ENCODE measurements at places on chromosomes 16 and 17.

- no peak for ATAC-seq
These were observed 28.8 kb downstream of the RNF43 start for GRCh38 chr17:58388302-58389190.

DNA sequence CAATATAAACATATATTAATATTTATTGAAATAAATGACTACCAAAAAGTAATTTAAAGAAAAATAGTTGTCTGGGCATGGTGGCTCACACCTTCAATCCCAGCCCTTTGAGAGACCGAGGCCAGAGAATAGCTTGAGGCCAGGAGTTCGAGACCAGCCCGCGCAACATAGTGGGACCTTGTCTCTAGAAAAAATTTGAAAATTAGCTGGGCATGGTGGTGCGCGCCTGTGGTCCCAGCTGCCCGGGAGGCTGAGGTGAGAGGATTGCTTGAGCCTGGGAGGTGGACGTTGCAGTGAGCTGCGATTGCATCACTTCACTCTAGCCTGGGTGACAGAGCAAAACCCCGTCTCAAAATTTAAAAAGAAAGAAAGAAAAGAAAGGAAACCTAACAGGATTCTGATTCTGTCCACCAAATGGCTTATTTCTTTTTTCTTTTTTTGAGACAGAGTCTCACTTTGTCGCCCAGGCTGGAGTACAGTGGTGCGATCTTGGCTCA is 3.4 kb upstream of the BPTF start:
- ATAC-seq, result no peak

DNA sequence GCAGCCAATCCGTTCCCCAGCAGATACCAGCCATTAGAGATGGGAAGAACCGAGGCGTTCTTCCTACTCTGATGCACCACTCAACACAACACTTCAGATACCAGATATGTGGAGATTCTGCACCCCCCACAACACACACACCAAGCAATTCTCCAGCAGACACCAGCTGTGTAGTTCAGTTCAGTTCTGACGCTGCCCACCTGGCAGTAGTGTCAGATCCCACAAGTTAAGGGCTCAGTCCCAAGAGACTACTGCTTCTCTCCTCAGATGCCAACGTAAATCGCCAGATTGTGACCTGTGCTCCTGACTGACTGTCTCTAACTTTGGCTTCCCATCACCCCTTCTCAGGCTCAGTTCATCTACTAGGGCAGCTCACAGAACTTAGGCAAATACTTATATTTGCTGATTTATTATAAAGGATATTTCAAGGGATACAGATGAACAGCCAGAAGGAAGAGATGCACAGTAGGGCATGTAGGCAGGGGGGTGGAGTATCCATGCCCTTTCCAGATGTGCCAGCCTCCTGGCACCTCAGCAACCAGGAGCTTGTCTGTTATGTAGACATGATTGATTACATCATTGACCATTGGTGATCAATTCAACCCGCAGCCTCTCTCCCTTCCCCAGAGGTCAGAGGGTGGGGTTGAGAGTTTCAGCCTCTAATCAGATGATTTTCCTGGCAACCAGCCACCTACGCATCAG is 110.6 kb downstream of the PRKCA start:
- ATAC-seq, result no peak

DNA sequence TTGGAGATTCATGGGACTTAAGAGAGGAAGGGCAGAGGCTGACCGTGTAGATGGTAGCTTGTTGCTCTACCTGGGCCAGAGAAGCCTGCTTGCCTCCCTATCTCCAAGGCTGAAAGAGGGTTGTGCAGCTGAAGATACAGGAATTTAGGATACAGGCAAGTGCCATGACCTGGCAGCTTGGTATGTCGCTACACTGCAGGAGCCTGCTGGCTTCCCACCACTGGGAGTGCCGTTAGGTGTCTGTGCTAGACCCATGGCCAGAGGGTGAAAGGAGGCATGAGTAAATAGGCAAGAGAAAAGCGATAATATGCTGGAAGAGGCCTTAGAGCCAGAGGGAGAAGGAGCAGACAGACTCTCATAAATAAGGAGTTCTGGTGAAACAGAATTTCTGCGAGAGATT is 10.6 kb downstream of the NAA60 start:
- no peak for ATAC-seq

DNA sequence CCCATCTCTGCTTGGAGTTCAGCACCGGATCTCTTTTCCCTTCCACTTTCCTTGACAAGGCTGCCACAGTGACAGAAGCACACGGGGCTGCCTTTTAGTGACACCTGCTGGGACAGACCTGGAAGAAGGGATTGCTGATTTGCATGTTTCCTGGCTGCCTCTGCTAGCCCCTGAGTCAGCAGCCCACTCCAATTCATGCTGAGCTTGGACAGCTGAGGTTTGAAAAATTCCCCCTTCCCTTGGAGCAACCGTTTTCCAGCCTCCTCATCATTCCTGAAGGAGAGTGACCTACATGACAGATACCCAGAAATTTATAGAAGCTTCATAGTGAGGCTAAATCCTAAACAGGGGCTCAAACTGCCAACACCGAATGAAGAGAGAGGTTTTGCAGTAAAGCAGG is 18.8 kb upstream of the RBL2 start:
- ATAC-seq, result no peak

DNA sequence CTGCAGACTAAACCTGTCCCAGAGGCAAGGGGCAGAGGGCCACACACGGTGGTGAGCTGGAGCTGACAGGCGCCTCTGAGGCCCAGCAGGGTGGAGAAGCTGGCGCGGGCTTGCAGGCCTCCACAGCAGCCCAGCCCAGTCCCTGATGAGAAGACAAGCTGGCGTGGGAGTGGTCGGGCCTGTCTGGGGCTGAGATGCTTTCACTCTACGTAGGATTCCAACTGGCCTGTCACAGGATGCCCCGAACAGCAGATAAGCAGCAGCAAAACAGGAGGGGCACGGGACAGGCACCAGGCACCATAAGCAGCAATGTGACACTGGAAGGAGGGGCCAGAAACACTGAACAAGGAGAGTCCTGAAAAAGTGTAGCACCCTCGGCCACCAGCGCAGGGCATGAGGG is 40.1 kb downstream of the PEMT start:
- ATAC-seq, result no peak

DNA sequence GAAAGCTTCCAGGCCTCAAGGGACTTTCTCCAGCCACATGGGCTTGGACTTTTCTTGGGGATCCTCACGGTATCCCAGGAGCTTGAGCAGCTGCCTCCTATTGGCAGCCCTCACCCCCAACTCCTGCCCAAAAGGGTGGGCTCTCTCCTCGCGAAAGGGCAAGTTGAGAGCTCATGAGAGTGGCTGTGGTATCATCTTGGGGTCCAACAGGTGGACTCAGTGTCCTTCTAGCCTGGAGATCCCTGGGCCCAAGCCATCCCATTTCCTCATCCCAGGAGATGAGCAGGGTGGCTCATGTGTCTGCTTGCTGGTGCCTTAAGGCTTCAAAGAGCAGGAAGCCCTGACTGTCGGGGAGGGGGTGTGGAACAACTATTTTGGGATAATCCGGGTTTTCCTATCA is 17.7 kb downstream of the TBX4 start:
- no peak for ATAC-seq

DNA sequence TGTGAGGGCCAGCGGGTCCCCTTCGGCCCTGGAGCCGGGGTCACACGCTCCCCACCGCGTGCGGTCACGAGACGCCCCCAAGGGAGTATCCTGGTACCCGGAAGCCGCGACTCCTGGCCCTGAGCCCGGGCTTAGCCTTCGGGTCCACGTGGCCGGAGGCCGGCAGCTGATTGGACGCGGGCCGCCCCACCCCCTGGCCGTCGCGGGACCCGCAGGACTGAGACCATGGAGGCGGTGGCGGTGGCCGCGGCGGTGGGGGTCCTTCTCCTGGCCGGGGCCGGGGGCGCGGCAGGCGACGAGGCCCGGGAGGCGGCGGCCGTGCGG is at the start of gene NAGLU:
Gene NAGLU (plus strand): TSS at position 194 of the 324 bp plus-strand sequence. CDS start 32 bp downstream, at position 226.
- ATAC-seq, result peak; percentile 98
